ENCODE measurements at places on chromosomes 5 and 9.

GRCh38 chr9:80555782-80556325, 984.1 kb downstream of the TLE4 start:
- no peak for DNase-seq

DNA sequence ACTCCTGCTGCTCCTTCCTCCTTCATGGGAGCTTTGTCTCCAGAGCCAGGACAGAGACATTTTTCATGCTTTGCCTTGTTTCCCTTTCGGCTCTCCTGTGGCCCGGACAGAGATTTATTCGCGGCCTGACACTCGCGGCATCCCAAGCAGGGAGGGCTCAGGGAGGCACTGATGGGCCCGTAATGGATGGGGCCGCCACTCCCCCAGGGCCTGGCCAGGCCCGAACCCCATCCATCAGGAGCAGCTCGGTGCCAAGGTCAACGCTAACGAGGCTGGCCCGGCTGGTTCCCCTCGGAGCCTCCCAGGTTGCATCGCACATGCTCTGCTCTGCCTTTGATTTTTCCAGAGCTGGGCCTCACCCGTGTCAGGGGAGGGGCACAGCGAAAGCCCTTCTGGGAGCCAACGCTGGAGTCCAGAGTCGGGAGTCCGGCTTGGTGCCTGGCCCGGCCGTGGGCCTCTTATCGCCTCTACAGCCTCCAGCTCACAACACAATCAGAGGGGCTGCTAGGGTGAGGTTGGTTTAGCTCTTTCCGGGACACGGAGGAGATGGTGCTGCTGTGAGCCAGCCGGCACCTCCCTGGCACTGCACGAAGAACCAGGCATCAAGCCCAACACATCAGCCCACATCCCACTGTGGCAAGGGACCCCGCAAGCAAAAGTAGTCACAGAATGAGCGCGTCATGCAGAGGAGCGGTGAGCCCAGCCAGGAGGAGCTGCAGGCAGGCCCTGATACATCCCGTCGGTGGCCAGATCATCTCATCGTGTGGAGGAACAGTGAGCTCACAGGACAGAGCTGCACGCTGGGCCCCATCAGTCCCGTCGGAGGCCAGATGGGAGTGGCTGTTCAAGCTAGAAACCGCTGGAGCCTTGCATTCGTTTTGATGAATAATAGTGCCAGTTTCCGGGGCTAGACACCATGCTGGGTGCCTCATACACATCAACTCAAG, 72.2 kb upstream of the BARHL1 start:
- DNase-seq = no peak

- DNase-seq = no peak
Observed at GRCh38 chr9:105053209-105053652, 125.3 kb upstream of the ABCA1 start.

DNA sequence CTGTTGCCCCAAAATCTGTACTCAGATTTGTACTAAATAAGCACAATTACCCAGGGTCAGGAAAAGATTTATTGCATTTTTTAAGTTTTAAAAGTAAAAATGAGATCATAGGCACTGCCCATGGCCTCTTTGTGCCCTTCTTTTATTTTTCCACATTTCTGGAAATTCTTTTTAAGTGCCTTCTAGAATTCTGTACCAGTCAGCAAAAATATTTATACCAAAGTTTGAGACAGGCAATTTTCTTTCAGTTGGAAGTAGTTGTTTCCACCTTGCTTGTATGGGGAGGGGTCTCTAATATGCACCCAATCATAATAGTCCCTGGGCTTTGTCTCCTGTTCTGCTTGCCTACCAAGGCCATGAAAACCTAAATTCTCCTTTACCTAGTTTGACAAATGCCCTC, 5.6 kb upstream of the RNF20 start:
- no peak for DNase-seq

GRCh38 chr5:68288707-68289134, 73.2 kb downstream of the PIK3R1 start:
- no peak for DNase-seq

DNA sequence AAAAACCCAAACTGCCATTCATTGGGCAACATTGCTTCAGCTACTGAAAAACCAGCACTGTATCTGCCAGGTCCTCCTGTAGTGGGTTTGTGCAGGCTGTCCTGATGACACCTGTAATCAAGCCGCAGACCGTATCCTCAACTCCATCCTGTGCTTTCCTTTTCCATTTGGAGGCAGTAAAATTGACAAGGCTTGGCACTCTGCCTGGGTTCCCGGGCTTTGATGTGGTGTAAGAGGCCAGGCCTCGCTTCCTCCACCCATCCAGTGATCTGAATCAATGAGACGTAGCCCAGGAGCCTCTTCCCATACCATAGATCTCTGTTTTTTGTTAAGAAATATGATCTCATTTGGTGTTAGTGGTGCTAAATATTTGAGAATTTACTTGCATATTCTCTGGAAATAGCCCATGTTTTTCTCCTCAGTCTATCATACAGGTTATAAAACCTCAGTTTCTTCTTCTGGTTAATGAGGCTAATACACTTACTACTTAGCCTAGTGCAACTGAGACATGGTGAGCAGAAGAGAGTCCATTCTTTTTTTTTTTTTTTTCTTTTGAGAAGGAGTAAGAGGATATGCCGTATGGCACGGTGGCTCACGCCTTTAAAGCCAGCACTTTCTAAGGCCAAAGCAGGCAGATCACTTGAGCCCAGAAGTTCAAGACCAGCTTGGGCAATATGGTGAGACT, 34.8 kb downstream of the LSM11 start:
- no peak for DNase-seq

GRCh38 chr5:158958021-158958994, 141.4 kb downstream of the EBF1 start:
- DNase-seq = no peak

- DNase-seq = no peak
Observed at GRCh38 chr5:131774652-131775367, 22.0 kb downstream of the FNIP1 start.

- no peak for DNase-seq
Observed at GRCh38 chr5:75622564-75622963, 11.3 kb downstream of the ANKDD1B start.

- no peak for DNase-seq
Observed at GRCh38 chr5:126912616-126913200, 117.7 kb downstream of the MARCHF3 start.

GRCh38 chr5:35815089-35815936, 41.4 kb upstream of the IL7R start:
- no peak for DNase-seq

DNA sequence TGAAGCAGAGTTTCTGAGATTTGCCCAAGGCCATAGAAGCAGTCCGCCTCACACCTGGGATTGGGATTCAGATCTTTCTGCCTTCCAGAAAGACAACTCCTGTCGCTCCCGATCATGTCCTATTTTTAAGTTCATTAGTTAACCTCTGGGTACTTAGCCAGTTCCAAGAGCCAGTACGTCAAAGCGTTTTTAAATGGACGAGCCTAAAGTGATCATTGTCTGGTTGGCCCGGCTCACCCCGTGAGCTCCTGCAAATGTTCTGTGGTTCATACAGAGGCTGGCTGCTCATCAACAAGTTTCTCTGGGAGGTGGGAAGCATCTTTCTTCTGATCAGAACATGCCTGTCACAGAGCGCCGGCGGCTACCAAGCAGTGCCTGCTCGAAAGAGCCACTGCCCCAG, 554.5 kb upstream of the WWC1 start:
- no peak for DNase-seq

DNA sequence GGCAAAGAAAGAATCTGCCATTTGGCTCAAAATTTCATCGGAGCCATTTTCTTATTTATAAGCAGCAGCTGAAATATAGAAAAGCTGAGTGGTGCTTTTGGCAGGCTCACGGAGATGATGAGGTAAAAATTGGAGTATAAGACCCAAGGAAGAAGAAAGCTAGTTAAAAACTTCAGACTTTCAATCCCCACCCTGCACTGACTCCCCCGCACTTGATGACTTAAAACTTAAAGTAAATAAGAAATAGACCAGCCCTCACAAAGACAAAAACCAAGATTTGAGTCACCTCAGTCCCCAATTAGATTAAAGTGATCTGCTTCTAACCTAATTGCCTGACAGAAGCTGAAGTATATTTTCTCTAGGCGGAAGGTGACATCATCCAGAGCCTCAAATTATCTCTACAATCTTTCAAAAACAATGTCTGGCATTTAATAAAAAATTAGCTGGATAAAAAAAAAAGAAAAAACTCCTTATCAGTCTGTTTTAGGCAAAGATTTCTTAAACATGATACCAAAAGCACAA, 124.0 kb upstream of the PJA2 start:
- no peak for DNase-seq

DNA sequence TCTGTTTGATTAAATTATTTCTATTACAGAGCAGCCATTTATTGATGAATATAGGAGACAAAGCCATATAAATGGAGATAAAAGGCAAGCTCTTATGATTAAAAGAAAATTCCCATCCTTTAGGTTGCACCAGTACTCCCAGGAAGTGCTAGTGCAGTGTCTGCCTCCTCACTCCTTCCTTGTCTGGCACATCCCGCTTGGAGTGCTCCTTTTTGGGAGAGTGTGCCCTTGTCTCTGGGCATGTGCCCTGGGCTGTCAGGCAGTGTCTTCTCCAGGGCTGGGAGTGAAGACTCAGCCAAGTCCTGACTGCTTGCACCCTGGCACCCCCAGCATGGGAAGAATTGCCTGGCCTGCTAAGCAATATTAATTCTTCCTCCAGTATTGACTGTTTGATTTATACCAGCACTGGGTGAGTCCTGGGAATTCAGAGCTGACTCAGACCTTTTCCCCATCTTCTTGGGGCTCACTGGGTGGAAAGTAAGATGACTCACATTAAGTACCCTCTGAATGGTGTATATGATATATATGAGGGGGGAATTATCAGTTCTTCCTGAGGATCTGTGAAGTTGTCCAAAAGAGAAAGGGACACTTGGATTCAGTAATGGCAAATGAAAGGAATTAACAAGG, 62.1 kb downstream of the ZSWIM6 start:
- DNase-seq = no peak

GRCh38 chr9:35748242-35748857, 678 bp downstream of the GBA2 start:
- no peak for DNase-seq

DNA sequence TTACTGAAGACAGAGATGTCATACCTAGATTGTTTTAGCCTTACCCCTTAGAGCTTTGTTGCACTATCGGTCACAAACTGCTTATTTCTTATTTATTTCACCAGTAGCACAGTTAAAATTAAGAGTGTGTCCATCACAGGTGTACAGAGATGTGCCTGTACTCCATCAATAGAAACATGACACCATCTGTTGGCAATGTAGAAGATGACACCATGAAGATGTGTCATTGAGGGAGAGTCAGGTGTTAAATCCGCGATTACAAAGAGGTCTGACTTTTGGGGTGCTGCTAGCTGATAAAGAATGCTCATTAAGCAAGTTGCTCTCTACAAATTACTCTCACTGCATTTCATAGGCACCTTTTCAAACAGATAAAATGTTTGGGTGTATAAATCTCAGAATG, 164.4 kb downstream of the SMARCA2 start:
- DNase-seq = no peak

DNA sequence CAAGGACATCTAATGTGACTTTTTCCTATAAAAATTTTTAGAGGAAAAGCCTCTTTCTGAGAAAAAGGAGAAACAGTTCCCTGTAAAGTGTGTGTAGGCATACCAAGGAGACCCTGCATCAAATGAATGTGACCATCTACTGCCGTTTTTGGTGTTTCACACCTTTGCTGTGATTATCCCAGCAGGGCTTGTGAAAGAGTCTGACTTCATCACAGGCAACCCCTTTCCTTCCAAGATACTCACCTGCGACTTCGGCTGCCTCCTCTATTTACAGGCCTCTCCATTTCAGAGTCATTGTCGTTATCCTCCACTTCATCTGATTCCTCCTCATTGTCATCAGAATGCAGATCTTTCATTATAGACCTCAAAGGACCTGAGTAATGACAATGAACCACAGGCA, 259.1 kb downstream of the MLLT3 start:
- DNase-seq = no peak

DNA sequence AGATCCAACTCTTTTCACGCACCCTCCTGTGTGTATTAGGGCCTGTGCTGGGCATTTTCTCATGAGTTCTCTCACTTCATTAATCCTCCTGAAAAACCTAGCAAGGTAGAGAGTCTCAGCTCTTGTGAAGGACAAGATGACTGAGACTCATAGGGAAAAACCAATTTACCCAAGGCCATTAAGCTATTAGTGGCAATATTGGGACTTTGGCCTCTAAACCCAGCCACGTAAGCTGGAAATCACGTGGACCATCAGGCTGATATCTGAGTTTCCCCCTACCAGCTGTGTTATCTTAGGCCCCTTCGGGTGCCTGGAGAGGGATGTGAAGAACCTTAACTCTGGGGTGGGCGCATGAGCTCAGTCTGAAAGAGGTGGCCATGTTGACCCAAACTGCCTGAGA, 80.7 kb downstream of the ANKH start:
- DNase-seq = no peak

DNA sequence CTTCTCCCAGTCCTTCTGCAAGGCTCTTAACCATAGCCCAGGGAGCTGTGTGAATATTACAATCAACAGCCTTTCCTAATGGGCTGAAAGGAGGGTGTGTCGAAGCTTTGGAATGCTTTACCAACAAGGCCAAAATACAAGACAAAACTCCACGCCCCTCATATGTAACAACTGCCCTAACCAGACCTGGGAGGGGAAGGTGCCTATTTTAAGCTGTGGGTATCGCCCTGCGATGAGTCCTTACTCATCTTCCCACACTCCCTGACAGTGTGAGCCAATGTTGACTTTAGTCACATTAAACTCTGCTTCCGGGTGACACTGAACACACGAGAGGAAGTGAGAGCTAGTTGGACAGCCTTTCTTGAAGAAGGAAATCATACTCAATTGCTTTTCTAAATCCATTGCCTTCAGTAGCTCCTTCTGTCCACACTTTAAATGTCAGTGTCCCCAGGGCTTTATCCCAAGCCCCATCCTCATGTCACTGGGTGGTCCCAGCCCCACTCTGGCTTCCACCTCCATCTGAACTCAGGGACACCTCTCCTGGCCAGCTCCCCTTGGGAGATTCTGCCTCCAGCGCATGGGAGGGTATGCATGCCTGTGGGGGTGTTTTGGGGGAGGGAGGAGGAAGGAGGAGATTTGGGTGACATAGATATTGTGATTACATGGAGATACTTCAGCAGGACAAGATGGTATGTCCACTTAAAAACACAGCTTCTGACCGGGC, 6.5 kb upstream of the TBC1D9B start:
- no peak for DNase-seq

DNA sequence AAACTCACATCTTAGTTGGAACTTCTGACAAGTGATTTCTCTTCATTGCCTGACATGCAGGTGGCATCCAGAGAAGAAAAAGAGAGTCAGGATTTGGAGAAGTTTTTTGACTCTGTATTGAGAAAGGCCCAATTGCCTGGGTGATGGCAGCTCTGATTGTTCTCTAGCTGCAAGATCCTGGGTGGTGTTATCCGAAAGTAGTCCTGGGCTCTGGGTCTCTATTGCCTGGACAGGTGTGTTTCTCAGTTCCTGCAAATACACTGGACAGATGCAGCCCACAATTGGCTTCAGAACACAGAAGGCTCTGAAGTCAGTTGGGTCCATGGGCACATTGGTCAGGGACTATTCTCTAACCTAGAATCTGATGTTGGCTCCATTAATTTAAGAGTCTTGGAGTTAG, 67.4 kb downstream of the RGS3 start:
- DNase-seq = no peak

GRCh38 chr5:62621280-62621679, 42.7 kb downstream of the LRRC70 start:
- no peak for DNase-seq

Data from activated B cell treated with CpG ODN at 0.5 μM for 24 hours (primary cell).